ENCODE measurements at places on chromosomes 1 and 21.

DNA sequence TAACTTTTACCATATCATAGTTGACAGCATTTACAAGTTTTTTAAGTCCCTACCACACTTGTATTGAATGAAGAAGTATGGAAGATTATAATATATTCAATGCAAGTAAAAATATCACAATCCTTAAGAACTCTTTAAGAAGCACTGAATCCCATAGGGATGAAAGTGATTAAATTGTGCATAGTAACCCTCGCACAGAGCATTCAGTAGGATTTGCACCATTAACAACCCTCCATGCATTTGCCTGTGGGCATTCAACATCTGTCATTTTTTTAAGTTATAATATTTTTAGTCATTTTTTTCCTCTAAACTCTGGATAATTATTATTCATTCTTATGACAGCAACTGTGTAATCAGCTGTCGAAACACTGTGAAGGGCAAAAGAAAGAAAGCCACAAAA lies 10.1 kb downstream of the SELE start:
- no peak for DNase-seq

DNA sequence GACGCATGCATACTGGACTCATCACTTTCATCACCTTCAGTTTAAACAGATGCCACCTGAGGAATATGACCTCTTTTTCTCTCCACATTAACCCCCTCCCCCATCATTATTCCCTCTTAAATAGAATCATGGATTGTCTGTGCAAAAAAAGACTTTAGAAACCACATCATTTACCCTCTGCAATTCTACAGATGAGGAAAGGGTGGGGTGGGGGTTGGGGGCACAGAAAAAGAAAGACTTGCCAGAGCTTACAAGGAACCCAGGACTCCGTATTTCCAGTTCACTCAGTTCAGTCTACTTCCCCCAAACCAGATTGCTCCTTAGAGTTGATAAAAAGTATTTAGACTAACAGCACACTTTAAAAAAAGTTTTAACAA lies 26.2 kb upstream of the NFIA start:
- no peak for DNase-seq

- DNase-seq = no peak
Observed at GRCh38 chr1:246775531-246776385, 51.5 kb downstream of the SCCPDH start.

DNA sequence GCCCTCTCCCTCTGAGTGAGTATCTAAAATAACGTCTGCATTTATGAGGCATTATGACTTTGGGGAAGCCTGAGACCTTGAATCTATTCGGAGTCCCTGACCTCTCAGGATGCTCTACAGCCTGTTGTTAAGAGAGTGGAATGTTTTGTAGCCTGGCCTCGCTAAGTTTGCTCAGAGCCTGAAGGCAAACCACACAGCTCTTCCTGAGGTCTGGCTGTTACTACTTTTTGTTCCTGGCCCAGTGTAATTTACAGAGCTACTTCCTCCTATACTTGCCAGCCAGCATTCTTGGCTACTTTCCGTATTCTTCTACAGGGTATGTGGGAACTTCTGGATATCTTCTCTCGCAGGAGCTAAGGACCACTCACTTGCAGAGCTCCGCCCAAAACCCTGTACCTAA lies 3.6 kb upstream of the ZMYM4 start:
- no peak for DNase-seq

- no peak for DNase-seq
Observed at GRCh38 chr1:225880222-225880588, 2.0 kb downstream of the TMEM63A start.

GRCh38 chr1:48743480-48743879 lies 33.2 kb downstream of the BEND5 start:
- DNase-seq = no peak

DNA sequence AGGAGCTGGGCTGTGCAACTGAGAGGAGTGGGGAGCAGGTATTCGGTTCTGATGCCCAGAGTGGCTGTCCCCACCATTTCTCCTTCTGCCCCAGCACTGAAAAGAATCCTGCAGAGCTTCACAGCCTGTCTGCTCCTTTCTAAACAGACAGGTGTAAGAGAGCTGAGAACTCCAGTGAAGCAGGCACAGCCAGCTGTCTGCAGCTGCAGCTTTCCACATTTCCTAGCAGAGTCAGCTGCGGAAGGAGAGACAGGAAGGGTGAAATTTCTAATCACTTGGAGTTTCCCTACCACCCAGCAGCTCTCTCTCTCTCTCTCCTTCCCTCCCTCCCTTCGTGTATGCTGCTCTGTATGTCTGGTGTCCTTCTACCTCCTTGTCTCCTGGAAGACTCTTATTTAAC lies 40.5 kb upstream of the GJB5 start:
- no peak for DNase-seq

All from stromal cell of bone marrow (primary cell).